ENCODE measurements at places on chromosomes 4 and X. TPM values are rescaled to one million over a fixed set of nuclear protein-coding genes. Genes with fewer than 3 reads are reported as not detected.

Gene KCTD8
- total RNA-seq = 0.62 TPM

Gene MEPE
- not detected for total RNA-seq

Gene F8
- 4.5 TPM for total RNA-seq

DNA sequence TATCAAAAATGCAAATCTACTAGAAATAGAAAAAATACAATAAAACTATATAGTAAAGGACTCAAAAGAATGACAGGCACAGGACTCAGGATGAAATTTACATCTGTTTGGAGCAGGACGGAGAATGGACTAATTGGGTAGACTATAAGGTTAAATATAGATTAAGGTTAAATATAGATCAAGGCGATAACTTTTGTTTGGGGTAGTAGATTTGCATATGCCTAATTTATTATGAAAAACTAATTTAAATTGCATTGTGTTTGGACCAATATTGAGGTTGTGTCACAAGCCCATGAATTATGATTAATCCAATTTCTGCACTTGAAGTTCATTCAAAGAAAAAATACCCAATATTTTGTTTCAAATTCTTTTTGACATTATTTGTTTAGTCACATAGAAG, 31.0 kb downstream of the MTHFD2L start:
- no peak for DNase-seq
- no peaks in the 10 kb centered on the region for H3K36me3 ChIP-seq
- no peaks in the 10 kb centered on the region for H3K4me1 ChIP-seq
- H3K4me3 ChIP-seq = no peak overlapping the region
- no peaks in the 10 kb centered on the region for H3K27me3 ChIP-seq

DNA sequence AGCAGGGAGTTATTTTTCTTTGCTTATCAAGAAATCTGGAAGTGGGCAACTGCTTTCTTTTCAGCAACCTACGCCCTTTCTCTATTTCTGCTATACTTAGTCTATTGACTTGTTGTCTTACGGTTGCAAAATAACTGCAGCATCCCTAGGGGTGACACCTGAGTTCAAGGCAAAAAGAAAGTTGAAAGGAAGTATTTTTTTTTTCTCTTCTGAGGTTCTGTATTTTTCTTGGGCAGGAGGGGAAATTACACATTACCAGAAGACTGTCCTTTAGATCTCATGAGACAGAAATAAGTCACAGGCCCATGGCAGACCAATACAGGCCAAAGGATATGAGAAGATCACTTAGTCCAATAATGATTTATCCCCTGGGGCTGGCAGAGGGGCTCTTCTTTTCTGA, 204.7 kb upstream of the CASK start:
- no peaks in the 10 kb centered on the region for H3K36me3 ChIP-seq
- H3K27ac ChIP-seq = no peak overlapping the region
- DNase-seq = no peak
- H3K4me1 ChIP-seq = no peaks in the 10 kb centered on the region
- no peak overlapping the region for H3K4me3 ChIP-seq

DNA sequence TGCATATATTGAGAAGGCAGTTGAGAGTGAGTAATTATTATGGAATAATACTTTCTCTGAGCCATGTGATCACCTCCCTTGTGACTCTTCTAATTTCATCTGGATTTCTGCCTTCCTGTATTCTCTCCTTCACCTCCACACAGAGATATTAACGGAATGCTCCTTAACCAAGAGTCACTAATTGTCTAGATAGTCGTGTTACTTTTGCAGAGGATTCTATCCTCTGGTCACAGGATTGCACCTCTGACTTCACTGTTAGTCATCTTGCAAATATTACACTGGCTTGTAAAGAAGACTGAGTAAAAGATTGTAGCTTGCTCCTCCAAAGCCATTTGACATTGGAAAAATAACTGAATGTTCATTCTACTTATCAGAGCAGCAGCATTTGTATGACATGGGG, 160.9 kb downstream of the SH2D1A start:
- H3K36me3 ChIP-seq = no peaks in the 10 kb centered on the region
- no peak overlapping the region for H3K27ac ChIP-seq
- no peaks in the 10 kb centered on the region for H3K4me1 ChIP-seq
- no peak for DNase-seq

DNA sequence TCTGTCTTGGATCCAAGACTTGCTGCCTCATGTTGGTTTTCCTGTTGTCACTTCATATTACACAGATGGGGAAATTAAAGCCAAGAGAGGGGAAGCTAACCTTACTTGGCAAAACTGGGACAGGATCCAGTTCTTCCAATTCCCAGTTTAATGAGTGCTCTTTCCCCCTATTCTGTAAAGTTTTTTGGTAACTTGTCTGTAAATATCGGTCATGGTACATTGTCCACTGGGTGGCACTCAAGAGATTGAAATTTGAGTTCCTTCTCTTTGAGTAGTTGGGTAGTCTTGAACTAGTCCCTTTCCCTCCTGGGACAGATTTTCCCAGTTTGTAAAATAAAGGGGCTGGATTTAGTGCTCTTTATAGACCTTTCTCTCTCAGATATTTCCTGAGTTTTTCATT, 12.4 kb upstream of the EOLA2 start:
- no peak overlapping the region for H3K27ac ChIP-seq
- peaks cover 1% of the 10 kb centered on the region for H3K27me3 ChIP-seq
- DNase-seq = no peak
- peaks cover 9% of the 10 kb centered on the region for H3K36me3 ChIP-seq
- peaks cover 2% of the 10 kb centered on the region for H3K4me1 ChIP-seq

Data from endothelial cell (in vitro differentiated cells).